Uterus (tissue), 4 donors: ENCODE measurements at places on chromosomes 12 and 14. TPM values are rescaled to one million over a fixed set of nuclear protein-coding genes. Genes with fewer than 3 reads are reported as not detected.

GRCh38 chr14:88422919-88423650 lies 37.6 kb downstream of the SPATA7 start:
- no peak for DNase-seq

DNA sequence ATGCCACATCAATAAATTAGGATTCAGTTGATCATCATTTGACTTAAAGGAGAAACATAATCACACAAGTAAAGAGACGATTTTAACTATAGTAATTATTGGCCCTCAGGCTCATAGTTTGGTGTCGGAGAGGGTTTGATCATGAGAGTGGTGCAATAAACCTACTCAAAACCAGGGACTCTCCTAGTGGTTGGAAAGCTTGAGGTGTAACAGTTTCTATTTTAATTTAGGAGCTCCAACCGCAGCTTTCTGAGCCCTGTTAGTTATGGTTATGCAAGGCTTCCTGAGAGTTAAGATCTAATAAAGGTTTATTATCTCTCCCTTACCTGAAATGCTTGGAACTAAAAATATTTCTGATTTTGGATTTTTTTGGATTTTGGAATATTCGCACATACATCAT lies 36.4 kb downstream of the TMTC2 start:
- no peak for DNase-seq

DNA sequence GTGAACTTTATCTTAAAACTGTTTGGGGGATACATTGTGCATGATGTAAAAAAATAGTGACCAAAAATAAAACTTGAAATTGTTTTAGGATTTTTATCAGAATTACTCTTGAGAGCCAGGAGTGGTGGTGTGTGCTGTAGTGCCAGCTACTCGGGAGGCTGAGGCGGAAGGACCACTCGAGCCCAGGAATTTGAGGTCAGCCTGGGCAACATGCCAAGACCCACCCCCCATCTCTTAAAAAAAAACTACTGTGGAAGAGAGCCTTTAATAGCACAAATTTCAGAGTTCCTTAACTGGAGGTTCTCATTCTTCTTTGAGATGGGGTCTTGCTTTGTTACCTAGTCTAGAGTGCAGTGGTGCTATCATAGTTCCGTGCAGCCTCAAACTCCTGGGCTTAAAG lies 21.5 kb downstream of the CPSF2 start:
- DNase-seq, result no peak

DNA sequence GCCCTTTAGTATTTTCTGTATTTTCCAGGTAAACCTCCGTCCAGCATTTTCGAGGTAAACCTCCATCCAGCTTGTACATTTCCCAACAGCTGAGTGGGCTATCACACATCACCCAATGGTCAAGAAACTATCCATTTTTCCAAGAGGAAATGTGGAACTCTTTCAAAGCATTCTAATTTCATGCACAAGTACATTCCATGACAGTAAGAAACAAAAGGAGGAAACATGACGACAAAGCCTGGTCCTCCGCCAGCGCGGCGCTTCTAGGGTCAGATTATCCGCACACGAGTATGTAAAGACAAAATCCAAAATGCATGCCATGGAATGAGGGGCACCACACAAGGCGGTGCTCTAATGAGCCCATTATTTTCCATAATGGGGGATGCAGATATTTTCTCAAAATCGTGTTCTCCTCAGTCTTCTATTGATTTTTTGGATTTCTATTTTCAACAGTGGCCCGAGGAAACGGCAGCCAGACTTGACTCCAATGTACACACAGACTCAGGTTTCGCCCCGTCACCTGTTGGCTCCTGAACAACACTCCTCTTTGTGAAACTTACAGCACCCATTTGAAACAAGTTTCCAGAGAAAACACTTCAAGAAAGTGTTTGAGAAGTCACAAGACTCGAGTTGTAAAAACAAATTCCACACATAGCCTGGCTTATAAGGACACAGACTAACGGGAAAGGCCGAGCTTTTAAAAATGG lies 107.4 kb downstream of the PRICKLE1 start:
- peak; percentile 66 for DNase-seq

GRCh38 chr14:68539241-68539737 lies 253.6 kb downstream of the ZFP36L1 start:
- DNase-seq, result no peak

GRCh38 chr14:51614707-51615106 lies 37.0 kb upstream of the FRMD6 start:
- no peak for DNase-seq

GYS2 gene
- not detected for total RNA-seq

PRKD1 gene
- 6.4 TPM for total RNA-seq

PHLDA1 gene
- total RNA-seq, result 6.1 TPM

- DNase-seq, result no peak
Observed at GRCh38 chr12:114680604-114681069, 3.3 kb downstream of the TBX3 start.

DNA sequence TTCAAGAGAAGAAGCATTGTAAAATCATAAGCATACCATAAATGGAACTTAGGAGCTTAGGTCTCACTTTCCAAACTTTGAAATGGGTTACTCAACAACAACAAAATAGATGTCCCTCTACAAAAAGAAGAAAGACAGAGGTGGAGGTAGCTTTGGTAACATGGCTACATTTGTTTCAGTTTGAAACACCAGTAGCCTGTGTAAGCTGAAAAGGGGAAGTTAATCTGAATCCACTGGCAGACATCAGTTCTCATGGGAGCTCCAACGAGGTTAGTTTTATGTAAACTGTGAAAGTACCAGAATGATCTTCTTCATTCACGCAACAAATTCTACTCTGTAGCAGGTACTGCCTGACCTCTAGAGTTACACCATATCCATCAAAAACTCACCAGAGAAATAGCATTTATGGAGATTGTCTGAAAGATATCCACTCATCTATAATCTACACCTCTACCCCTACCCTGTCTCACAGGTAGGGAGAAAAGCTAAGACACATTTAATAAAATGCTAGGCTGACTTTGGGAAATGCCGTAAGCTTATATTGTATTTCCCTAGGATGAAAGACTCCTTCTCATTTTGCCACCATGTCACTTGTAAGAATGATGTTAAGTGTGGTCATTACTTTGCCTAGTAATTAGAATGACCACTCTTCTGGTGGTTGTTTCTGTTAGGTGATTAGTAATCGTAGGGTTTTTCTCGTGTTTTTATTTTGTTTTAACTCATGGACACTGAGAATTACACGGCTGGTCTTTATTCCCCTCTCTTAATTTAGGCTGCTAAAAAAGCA lies 224.1 kb downstream of the ASCL1 start:
- no peak for DNase-seq

GSC gene
- total RNA-seq, result 0.58 TPM

GRCh38 chr12:95623554-95624170 lies 72.4 kb upstream of the USP44 start:
- peak; percentile 20 for DNase-seq

DNA sequence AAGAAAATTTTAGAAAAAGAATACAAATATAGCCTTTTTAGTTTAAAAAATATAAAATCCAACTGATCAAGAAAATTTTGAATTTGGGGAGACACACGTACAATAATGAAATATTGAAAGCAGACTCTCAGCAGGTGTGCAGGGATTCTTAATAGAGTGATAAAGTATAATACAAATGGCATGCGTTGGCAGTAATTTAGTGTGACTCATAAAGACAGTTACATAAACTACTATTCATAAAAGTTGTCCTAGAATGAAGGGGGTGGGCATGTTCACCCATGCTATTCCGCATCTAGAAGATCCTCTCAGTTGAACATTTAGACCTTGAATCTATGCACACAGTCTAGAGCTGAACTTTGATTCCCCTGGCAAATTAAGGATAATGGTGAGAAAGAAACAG lies 200.4 kb upstream of the AVPR1A start:
- no peak for DNase-seq

DNA sequence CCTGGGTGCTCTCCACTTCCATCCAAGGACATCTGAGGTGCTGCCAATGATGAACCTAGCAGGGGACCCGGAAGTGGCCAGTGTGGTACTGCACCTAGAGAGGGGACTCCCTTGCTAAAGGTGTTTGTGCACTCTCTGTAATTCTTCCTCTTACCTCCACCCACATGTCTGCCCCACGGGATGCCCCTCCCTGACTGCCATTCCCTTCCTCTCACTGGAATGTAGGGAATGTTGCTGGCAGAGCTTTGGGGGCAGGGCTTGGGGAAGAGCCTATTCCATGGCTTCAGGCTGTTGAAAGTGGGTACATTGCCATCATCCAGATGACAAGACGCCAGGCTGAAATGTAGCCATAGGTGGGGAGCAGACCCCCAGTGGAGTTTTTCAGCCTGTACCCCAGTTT lies 153.2 kb downstream of the SMOC1 start:
- DNase-seq, result no peak

KCNK13 gene
- total RNA-seq, result not detected

GRCh38 chr14:46663382-46663781 lies 11.8 kb upstream of the RPL10L start:
- no peak for DNase-seq

CLEC2B gene
- 25.0 TPM for total RNA-seq

DNA sequence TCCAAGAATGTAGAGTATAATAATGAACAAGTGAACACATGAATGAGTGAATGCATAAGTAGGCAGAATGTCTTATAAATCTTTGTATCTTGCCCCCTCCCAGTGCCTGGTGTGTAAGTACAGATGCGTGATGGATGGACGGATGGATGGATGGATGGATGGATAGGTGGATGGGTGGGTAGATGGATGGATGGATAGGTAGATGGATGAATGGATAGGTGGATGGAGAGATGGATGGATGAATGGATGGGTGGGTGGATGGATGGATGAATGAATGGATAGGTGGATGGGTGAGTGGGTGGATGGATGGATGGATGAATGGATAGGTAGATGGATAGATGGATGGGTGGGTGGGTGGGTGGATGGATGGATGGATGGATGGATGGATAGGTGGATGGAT lies 74.4 kb downstream of the CLMN start:
- DNase-seq, result no peak

DNA sequence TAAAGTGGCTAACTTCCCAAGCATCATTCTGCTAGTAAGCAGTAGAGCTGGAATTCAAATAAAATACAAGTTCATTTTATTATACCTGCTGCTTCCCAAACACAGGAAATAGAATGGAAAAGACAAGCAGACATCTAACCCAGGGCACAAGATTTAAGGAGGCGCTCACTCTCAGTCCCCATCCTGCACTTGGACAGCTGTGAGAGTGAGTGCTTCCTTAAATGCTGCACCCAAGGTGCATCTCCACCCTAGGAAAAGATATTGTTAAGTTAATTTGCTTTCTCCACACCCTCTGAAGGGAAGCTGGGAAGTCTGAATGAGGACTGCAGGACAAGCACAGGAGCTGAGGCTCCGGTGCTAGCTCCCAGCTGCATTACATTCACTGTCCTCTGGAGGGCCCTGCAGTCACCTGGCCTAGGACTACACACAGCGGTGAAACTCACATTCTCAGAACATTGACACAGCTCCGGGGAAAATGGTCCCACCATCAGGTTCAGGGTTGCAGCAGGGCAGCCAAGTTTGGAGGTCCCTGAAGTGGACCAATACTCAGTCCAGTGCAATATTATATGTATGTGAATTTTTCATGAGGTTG lies 14.2 kb downstream of the HEBP1 start:
- no peak for DNase-seq

NKX2-1 gene
- not detected for total RNA-seq

DNA sequence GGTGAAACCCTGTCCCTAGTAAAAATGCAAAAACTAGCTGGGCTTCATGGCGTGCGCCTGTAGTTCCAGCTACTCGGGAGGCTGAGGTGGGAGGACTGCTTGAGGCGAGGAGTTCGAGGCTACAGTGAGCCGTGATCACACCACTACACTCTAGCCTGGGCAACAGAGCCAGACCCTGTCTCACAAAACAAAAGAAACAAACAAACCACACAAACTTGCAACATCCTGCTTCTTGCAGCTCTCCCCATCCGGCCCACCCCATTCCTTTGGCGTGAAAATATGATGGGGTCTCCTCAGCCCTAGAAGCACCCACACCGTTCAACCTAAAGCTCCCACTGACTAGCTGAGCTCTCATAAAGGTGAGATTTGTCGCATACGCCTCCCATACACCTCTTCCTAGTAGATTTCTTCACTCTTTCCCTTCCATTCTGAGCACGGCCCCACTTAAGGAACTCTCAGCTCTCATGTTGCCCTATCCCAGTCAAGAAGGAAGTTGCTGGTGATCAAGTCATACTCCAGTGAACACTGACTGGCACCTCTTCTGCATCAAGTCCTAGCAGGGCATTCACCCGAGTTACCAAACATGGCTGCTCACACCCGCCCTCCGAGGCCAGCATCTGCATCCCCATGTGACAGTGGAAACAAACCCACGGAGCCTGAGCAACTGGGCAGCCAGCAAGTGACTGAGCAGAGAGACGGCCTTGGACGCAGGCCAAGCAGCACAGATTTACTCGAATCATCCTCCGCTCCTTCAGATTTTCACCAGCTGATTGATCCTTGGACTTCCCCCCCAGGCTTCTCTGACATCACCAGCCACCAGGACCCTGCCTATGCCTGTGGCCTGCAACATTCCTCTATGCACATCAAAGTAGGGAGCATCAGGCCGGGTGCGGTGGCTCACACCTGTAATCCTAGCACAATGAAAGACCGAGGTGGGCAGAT lies 18.9 kb upstream of the CD27 start:
- no peak for DNase-seq

DNA sequence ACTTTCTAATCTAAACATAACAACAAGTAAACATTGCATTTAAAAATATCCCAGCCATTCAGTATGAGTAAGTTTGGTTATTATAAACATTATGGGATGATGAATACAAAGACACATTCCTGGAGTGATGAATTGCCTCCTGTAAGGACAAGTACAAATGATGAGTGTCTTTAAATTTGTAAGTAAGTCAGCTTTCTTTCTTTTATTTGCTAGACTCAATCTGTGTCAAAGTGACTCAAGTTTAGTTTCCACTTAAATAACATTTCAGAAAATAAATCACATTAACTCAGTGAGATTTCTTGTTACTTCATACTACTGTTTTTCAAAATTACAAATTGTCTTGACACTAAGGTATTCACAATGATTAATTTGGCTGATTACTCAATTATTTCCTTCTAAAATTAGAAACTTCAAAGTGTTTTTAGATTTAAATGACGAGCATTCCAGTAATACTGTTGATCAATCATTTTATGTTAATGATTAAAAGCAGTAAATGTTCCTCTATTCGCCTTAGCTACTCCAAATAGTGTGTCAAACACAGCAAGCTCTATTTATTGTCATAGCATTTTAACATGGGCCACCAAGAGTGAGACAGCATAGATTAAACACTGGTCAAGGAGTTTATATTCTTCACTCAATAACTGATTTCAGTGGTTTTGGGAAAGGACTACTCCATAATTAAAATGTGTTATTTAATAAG lies 658.0 kb upstream of the MDGA2 start:
- DNase-seq, result no peak

GRCh38 chr12:89700191-89700810 lies 8.3 kb downstream of the ATP2B1 start:
- no peak for DNase-seq

ALDH2 gene
- 102 TPM for total RNA-seq

- no peak for DNase-seq
Observed at GRCh38 chr14:100723135-100723829, 3.4 kb upstream of the DLK1 start.

GNPNAT1 gene
- total RNA-seq, result 26.8 TPM

- DNase-seq, result no peak
Observed at GRCh38 chr12:3127832-3128231, 50.7 kb downstream of the TSPAN9 start.

CD163 gene
- 15.2 TPM for total RNA-seq
